ENCODE measurements at places on chromosomes 6 and 20. TPM values are rescaled to one million over a fixed set of nuclear protein-coding genes. Genes with fewer than 3 reads are reported as not detected.

CST4 gene
- polyA plus RNA-seq = not detected

AIF1 gene
- 134 TPM for polyA plus RNA-seq

SLC16A10 gene
- 2.3 TPM for polyA plus RNA-seq

TRIM15 gene
- polyA plus RNA-seq = not detected

DSP gene
- 0.05 TPM for polyA plus RNA-seq
